Hypothalamus (tissue), 51 donors: ENCODE measurements at places on chromosomes 3 and 15.

GRCh38 chr3:98445949-98446406 is 17.0 kb upstream of the OR5K1 start:
- no peak for DNase-seq

- peak; percentile 37 for DNase-seq
Measured at GRCh38 chr3:160885791-160886286, 129.8 kb downstream of the PPM1L start.

DNA sequence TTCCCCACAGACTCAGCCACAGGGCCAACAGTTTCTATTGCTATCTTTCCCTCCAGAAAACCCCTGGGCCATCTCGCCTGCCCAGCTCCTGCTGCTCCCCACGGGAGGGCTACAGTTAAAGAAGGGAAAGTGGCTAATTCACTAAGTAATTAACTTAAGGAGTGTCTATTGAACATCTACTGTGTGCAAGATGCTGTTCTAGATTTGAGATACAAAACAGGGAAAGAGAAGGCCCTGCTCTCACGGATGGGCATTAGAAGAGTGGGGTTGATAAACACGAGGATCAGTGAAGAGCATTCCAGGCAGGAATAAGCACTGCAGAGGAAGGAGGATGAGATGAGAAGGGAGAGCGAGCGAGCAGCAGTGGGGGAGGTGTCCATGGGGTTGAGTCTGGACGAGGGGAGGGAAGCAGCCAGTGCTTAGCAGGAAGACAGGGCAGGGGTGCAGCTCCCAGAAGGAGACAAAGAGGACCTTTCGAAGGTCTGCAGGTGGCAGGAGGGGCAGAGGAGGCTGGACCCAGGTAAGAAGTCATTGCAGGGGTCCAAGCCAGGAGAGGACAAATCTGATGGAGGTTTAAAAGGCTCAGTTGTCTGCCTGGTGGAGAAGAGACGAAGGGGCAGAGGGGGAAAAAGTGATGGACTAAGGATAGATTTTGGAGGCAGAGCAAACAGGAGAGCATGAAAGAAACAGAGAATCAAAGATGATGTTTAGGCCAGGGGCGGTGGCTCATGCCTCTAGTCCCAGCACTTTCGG is 64.7 kb downstream of the KLF15 start:
- DNase-seq = no peak

GRCh38 chr3:41317718-41318117 is 118.4 kb downstream of the CTNNB1 start:
- DNase-seq = no peak

DNA sequence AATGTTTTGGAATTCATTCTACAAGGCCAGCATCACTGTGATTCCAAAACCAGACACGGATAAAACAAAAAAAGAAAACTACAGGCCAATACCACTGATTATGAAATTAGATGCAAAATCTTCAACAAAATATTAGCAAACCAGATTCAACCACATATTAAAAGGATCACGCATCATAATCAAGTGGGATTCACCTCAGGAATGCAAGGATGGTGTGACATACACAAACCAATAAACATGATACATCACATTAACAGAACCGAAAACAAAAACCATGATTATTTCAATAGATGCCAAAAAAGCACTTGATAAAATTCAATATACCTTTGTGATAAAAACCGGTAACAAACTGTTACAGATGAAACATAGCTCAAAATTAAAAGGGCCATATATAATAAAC is 48.9 kb downstream of the DLG1 start:
- DNase-seq = no peak

DNA sequence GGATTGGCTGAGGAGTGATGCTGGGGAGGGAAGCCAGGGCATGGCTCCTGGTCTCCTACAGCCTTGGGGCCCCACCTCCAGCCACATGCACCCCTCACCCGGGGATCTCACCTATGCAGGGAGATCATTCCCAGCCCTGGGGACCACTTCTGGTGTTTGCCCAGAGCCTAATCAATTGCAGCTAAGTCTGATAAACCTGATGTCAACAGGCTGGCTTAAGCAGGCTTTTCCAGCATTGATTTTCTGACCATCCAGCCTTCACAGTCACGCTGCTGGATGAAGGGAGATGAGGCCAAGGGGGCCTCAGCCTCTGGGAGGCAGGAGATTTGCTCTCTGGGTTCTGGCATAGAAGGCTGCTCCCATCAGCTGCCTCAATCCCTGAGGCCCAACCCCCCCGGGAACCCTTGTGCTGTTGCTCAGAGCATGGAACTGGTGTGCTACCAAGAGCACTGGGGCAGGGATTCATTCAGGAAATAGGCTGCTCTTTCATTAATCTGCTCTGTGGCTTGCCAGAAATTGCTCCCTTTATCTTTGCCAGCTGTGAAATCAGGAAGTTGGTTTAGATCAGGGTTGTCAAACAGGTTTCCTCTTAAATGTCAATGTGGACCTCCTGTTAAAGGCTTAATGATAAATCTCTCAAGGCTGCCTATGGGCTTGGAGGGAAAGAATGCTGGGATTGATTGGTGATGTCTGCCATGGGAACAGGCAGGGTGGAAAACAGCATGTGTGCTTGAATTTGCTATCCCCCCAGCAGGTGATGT is 19.0 kb downstream of the FAM3D start:
- no peak for DNase-seq

GRCh38 chr15:26879706-26880105 is 12.8 kb downstream of the GABRA5 start:
- no peak for DNase-seq

- DNase-seq = no peak
Measured at GRCh38 chr3:97772926-97773325, 8.4 kb downstream of the ARL6 start.

DNA sequence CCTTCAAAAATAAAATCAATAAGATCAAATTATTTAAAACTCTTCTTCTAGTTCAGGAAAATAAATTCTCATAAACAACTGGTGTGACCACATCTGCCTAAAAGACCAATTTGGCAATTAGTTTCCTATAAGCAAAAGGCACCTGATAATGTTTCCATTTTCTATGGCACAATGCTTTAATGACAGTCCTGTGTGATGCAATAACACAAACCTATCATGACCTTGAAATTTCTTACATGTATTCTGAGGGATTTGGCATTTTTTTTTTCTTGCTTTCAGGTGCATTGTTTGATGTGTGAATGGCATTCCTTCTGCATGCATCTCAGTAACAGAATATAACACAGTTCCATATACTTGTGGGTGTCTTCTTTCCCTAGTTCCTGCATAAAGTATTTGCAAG is 32.5 kb upstream of the FRMD5 start:
- no peak for DNase-seq

GRCh38 chr3:138418601-138419206 is 15.7 kb upstream of the ESYT3 start:
- DNase-seq = no peak

- no peak for DNase-seq
Measured at GRCh38 chr15:38066612-38067011, 132.2 kb downstream of the TMCO5A start.

GRCh38 chr3:165954171-165954570 is 116.9 kb upstream of the BCHE start:
- no peak for DNase-seq
